ENCODE measurements at places on chromosomes 13 and 19.
A peak's percentile ranks its signal among the peaks of the same experiment; 100 is the strongest.

DNA sequence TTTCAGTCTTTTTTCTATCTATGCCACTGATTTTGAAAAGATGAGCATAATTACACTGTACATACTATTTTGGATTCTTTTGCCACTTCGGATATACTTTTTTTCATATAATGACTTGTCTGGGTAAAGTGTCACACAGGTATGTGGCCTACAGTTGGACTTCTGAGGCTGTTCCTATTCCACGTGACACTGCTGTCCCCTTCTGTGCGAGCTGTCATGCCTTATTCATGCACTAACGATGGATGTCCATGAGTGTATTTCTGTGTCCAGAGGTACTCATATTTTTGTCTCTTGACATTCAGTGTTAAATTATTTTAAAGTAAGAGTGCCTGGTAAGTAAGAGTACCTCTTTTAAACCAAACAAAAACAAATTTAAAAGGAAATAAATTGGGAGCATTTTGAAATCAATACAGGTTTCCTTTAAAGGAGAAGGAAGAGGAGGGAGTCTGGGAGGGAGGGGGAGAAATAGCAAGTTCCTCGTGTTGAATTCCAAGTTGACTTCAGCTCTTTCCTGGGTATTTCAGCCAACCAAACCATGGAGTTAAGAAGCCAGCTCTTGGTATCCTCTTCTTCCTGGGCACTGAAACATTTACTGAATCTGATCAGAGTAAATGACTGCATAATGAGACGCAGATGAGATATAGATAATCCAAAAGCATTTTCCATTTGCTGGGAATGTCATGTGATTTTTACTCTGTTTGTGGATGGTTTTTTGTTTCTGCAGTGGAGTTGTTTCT, 61.3 kb downstream of the TNFRSF19 start:
- no peak for DNase-seq

GRCh38 chr13:73079359-73079758, 20.6 kb downstream of the KLF5 start:
- no peak for DNase-seq

DNA sequence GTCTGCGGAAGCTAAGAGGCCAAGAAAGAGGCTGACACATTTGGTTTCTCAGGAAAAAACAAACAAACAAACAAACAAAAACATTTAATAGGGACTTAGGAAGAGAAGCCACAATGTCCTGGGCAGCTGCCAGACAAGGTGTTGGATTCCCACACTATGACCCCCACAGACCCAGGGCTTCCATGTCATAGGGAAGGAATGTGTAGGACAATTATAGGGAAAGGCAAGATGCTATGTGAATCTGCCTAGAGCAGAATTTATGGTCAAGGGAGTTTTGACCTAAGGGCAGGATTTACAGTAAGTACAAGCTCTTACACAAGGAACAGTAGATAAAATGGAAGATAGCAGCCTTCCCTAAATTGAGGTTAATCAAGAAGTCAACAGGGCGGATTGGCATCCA, 9.1 kb upstream of the CDADC1 start:
- no peak for DNase-seq

DNA sequence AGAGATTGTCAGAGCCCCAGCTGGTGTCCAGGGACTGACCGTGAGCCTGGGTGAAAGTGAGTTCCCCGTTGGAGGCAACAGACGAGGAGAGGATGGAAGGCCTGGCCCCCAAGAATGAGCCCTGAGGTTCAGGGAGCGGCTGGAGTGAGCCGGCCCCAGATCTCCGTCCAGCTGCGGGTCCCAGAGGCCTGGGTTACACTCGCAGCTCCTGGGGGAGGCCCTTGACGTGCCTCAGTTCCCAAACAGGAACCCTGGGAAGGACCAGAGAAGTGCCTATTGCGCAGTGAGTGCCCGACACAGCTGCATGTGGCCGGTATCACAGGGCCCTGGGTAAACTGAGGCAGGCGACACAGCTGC, 1.1 kb upstream of the ELANE start:
- DNase-seq = no peak

GRCh38 chr19:41746593-41747227, 8.6 kb upstream of the CEACAM6 start:
- DNase-seq = peak; percentile 51

GRCh38 chr13:84927442-84928169, 871.6 kb downstream of the SLITRK6 start:
- DNase-seq = no peak

Data from stimulated activated CD4-positive, alpha-beta T cell treated with anti-CD3 and anti-CD28 coated beads, Interleukin-15, amount 100 ng/mL, for 48 hours (primary cell).